ENCODE measurements at places on chromosomes 7 and 10.

GRCh38 chr10:22615819-22616499, 98.4 kb downstream of the PIP4K2A start:
- peak; percentile 69 for DNase-seq

- DNase-seq = no peak
Measured at GRCh38 chr10:77332256-77332655, 305.4 kb downstream of the KCNMA1 start.

- no peak for DNase-seq
Measured at GRCh38 chr10:49010295-49010694, 70.7 kb upstream of the LRRC18 start.

- DNase-seq = no peak
Measured at GRCh38 chr10:61941202-61941681, 39.7 kb downstream of the ARID5B start.

DNA sequence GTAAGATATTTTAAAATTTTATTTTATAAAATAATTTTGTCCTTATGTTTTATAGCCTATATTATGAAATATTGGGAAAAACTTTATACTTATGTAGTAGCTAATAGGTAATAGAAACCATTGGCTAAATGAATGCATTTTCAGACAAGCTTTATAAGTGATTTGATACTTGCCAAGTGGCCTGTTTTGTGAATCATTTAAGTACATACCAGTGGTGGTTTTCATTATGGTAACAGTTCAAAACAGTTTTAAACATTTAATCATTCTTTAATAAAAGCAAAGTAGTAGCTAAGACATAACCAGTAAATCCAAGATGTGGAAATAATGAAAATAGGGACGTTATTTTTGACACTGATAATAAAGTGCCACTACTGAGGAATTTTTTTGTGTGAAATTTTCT, 182.2 kb downstream of the PHF14 start:
- peak; percentile 30 for DNase-seq

DNA sequence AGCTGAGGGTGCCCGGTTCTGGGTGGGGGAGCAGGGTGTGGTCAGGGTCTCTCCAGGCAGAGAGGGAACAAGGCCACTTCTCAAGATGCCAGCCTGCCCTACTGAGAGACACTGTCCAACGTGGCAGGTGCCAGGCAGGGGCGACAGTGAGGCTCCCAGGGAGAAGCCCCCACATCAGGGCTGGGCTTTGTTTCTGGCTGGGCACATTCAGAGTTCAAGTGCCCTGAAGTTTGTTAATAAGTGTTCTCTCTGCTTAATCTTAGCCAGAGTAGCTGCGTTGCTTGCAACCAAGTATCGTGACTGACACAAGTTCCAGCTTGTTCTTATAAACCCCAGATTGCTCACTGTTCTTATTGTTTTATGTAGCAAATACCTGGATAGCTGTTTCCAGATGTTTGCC, 21.8 kb downstream of the FOXL3 start:
- no peak for DNase-seq

DNA sequence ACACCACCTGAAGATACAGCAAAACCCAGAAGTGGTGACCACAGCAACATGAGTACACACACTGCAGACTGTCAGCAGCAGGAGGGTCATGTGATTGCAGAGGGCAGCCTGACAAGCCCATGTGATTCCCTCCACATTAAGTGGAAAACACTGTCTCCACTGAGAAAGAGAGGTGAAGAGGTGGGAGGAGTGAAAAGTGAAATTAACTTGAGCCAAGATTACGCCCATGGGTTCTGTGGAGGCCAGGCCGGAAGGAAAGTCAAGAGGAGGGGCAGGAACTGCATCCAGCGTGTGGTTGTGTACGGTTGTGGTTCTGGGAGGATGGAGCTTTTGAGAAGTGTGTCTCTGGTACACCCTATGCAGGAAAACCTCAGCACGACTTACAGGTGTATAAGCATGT, 138.5 kb downstream of the PLXNA4 start:
- DNase-seq = no peak

DNA sequence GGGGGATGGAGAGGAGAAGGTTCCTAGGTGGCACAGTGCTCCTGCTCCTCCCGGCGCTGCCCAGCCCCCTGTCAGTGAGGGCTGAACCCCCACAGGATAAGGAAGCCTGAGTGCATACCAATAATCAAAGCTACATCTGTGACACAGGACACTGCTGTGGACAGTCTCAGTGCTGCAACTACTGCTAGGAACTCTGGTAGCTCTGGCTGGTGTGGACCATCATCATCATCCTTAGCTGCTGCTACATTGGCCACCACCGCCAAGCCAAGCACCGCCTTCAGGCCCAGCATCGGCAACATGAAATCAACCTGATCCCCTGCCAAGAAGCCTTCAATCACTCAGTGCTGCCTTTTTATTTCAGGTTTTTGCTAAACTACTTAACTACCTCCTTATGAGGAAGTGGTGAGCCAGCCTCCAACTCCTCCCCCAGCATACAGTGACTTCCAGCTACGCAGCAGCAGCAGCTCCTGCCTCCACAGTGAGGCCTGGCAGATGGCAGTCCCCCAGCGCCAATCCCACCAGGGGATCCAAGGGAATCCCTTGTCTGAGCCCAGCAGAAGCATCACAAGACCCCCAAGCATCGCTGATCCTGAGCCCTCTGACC, 32.1 kb upstream of the SLC26A4 start:
- no peak for DNase-seq

GRCh38 chr7:100965723-100966541, 3.4 kb upstream of the MUC12 start:
- DNase-seq = peak; percentile 58

GRCh38 chr7:108268200-108268820, 138.1 kb upstream of the LAMB4 start:
- no peak for DNase-seq

- no peak for DNase-seq
Measured at GRCh38 chr7:12474035-12474434, 70.4 kb upstream of the VWDE start.

- no peak for DNase-seq
Measured at GRCh38 chr7:41925946-41926345, 223.1 kb upstream of the INHBA start.

DNA sequence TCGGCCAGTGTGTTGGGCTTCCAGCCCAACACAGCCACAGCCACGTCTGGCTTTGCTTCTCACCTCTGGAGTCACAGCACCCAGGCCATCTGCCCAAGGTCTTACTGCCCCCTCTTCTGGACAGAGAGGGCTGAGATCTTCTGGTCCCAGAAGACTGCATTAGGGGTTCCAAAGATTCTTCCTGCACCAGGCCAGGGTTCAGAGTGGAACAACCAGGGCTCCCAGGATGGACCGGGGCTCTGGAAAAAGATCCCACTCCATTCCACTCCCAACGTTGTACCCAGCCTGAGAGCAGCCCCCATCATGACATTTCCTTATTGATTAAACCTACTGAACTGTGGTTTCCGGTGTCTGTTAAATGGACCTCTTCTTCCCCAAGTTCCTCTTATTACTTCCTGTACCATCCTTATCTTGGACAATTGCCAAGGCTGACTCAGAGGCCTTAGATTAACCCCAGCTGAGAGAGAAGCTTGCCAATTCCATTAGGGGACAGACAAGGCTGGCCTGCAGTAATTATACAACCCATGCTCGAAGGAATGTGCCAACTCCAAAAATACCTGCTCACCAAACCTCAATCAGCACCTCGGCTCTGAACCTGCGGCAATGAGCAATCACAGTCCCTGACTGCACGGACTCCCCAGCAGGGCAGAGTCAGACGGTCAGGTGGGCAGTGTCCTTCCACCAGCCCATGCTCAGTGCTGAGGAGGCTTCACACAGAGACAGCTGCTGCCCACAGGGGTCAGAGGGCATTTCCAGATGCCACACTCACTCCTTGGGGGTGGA, 47.9 kb upstream of the NPFFR1 start:
- DNase-seq = peak; percentile 95

GRCh38 chr7:1560620-1561031, 4.6 kb upstream of the TMEM184A start:
- no peak for DNase-seq

GRCh38 chr7:90320801-90321494, at the start of gene FAM237B:
Gene FAM237B (minus strand): TSS chr7:90321304. CDS start chr7:90319748, 1,556 bp downstream.
- DNase-seq = peak; percentile 20

GRCh38 chr10:81874875-81875466, at the start of gene NRG3:
Gene NRG3 (plus strand): TSS chr10:81875194.
- no peak for DNase-seq

- DNase-seq = no peak
Measured at GRCh38 chr10:60149003-60149402, 240.7 kb downstream of the ANK3 start.

GRCh38 chr7:108920490-108920889, 350.8 kb downstream of the DNAJB9 start:
- DNase-seq = no peak

- no peak for DNase-seq
Measured at GRCh38 chr10:11145495-11145855, 127.8 kb downstream of the CELF2 start.

- peak; percentile 42 for DNase-seq
Measured at GRCh38 chr10:88062385-88062784, 199.0 kb downstream of the PTEN start.

- no peak for DNase-seq
Measured at GRCh38 chr7:130768854-130769253, 34.8 kb upstream of the KLF14 start.

DNA sequence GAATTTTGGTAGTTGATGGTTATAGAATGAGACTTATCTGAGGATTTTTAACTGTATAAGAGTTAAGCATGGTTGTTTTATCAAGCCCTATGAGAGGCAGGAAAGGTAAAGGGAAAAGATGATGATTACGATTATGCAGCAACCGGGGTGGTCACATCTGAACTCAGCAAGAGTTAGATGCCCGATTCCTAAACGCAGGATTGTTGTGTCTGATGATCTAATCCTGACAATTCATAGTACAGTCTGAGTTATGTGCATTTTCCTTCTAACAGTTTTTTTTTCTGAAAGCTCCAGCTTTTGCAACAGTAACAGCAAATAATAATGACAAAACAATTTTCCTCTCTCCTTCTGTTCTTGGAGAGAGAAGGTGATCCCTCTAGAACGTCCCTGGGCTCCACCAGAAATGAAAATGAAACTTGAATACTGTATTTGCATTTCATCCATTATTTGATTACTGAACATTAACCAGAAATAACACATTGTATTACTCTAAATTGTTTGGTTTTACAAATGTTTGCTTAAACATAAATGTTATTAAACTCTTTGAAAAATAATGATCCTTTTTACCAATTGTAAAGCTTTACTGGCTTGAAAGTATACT, 176.5 kb upstream of the CCDC6 start:
- DNase-seq = no peak

DNA sequence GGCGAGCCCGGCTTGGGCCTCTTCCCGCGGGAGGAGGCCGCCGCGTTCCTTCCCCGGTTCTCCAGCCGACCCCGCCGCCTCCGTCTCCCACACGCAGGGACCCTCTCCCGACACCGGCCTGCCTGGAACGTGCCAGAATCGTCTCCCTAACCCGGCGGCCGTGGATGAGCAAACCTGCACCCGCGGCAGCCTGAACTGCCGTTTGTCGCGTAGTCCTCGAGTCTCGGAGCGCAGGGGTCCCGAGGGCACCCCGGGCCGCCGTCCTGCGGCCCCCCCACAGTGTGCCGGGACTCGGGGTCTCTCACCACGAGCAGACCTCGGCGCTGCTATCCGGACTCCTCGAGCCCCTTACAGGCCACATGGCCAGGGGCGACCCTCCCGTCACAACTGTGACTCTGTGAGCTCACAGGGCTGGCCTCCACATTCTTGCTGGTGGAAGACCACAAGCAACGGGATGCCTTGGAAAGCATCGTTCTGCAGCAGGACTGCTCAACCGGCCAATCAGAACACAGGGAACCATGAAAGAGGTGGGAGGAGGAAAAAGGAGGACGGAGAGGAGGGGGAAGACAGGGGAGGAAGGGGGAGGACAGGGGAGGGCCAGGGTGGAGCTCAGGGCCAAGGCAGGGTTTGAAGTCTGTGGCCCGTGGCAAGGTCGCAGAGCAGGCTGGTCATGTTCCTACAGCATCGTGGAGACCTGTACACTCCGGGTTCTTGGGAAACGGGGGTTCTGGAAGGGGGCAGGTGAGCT, 276.9 kb downstream of the DNAJB6 start:
- DNase-seq = no peak

GRCh38 chr7:98653601-98654310, 36.7 kb downstream of the NPTX2 start:
- no peak for DNase-seq

- DNase-seq = peak; percentile 17
Measured at GRCh38 chr7:77479536-77480088, 57.5 kb upstream of the PTPN12 start.

- DNase-seq = no peak
Measured at GRCh38 chr10:115239761-115240160, 146.6 kb downstream of the ATRNL1 start.

DNA sequence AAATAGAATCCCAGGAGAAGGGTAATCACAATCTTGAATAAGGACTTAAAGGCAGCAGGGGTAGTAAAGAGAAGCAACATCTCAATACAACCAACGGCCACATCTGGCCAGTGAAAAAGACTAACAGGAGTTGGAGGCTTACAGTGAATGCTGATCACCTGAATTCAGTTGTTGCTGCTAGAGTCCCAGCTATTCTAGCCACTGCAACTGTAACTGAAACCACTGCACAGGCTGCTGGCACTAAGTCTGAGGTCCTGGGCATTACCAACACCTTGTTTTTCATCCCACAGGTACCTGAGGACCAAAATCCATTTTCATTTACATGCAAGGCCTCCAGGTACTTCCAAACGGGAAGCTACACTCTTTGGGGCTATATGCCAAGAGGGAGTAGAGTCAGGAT, 44.4 kb downstream of the TPK1 start:
- DNase-seq = no peak

DNA sequence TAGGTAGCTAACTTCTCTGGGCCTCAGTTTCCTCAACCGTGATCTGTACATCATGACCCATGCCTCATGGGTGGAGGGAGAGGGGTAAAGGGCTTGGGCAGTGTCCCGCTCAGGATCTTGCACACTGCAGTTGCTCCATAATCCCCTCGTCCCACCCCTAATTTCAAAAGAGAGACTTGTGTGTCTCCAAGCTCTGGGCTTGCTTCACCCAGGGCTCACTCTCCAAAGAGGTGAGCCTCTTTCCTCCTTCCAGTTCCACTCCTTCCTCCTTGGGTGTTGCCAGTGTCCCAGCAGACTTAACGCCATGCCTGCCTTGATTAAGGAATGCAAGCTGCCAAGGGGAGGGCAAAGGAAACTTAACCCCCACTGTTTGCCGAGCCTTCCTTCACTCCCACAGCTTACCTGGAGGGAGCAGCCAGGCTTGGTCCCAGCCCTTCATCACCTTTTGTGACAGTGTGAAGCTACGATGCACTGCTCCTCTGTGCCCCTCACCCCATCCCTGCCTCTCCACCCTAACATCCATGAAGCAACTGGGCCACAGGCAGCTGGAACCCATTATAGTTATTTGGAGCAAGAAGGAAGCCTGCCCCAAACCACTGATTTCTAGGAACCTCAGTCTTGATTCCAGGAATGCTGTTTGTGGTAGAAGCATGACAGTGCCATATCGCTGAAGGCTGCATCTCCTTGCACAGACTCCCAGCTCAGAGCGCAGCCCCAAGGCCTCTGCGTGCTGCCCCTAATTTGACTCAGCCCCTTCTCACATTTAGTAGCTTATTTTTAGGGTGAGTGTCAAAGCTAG, 363.3 kb downstream of the TNS3 start:
- peak; percentile 84 for DNase-seq
